ENCODE measurements at places on chromosomes 4 and X.
A peak's percentile ranks its signal among the peaks of the same experiment; 100 is the strongest.

DNA sequence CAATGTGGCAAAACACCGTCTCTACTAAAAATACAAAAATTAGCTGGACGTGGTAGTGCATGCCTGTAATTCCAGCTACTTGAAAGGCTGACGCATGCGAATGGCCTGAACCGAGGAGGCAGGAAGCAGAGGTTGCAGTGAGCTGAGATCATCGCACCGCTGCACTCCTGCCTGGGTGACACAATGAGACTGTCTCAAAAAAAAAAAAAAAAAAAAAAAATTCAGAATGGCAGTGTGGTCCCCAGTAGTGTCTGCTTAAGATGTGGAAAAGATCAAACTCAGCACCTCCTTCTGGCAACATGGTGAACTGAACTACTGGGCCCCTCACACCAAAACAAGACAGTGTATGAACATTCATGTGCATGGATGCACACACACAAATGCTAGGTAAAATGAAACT, 32.2 kb downstream of the SMS start:
- no peak for DNase-seq

DNA sequence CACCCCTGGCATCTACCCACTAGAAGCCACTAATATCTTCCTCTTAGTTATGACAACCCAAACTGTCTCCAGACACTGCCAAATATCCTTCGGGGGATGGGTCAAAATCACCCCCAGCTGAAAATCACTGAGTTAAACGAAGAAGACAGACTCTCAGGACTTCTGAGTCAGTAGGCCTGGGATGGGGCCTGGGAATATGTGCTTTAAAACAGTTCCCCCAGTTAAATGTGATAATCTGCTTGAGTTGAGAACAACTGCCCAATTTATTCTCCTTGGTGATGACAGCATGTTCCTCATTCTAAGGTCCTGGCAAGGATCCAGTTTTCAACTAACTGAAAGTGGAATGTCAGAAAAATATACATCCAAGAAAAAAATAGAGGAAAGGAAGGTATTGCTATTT, 52.4 kb downstream of the CBLL2 start:
- no peak for DNase-seq

GRCh38 chrX:103276581-103277002, at the start of gene TCEAL5:
Gene TCEAL5, minus strand, starts transcription at chrX:103276750. Its CDS starts 2,187 bp downstream, at chrX:103274563.
- no peak for DNase-seq

GRCh38 chr4:41660352-41660751, 88.2 kb downstream of the PHOX2B start:
- no peak for DNase-seq

DNA sequence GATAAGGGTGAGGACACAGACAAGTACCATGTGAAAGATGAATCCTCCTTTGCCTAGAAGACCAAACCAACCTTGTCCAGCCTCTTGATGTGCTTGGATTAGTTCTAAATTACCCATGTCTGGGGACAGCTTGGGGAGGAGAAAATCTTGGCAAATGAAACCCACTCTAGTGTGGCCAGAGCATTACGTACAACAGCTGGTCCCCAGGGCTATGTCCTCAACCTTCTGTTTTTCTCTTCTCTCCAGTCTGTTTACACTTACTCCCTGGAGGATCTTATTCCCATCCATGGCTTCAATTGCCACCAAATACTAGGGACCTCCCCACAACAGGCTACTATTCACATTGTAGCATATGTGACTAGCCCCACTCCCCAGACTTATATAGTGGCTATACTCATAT, 384.5 kb downstream of the OPHN1 start:
- DNase-seq: no peak

DNA sequence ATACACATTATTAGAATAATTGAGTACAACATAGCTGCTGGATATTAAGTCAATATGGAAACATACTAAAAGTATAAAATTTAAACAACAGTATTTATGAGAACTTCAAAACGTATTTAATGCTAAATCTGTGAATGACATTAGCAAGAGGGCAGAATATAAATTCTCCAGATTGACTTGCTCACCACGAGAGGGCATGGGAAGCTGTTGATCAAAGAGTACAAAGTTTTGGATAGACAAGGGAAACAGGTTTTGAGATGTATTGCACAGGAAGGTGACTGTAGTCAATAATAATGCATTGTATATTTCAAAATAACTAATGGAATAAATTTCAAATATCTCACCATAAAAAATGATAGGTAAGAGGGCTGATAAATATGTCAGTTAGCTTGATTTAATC, 768.2 kb downstream of the CENPC start:
- DNase-seq: no peak

DNA sequence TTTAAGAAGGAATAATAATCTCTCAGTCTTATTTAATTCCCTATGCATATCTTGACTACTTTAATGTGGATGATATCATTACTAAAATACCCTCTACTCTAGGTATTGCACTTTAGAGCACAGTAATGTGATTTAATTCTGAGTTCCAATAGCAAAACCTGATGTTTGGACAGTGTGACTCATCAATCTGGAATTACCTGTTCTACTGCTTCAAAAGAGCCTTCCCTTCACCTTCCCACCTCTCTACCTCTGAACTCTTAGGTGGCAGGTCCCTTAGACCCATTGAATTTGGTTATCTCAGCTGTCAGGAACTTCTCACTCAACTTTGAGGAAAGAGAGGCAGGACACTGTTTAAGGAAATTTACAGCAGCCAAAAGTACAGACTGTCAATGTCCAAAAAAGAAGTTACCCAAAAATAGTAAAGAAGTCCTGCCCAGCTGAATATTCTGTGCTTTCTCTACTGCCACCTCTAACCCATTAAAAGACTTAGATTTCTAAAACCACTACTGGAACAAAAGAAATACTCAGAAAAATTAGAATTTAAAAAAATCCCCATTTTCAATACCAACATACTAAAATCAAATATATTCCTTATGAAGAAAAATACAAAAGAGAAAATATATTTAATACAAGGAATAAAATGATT, 123.1 kb upstream of the GPM6A start:
- DNase-seq: peak; percentile 64

- DNase-seq: no peak
These were observed at the start of gene MMRN1 for GRCh38 chr4:89894649-89895550. Gene MMRN1, plus strand, starts transcription at chr4:89894854. Its CDS starts 118 bp downstream, at chr4:89894972.

DNA sequence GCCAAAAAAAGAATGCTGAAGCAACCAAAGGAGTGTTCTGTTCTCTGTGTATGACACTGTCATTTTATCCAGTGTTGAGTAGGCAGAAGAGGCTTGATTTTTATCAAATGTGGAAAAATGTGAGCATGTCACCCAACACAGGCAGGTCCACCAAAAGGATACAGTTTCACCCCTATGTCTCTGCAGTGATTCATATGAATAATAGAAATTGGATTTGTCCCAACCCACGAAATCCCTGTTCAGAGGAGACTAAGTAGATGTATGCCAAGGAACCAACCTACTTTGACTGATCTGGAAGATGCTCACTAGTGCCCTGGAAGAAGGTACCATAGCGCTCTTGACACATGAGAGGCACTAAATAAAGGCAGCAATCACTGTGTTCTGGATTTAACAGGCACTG, 72.5 kb downstream of the FGF13 start:
- no peak for DNase-seq

DNA sequence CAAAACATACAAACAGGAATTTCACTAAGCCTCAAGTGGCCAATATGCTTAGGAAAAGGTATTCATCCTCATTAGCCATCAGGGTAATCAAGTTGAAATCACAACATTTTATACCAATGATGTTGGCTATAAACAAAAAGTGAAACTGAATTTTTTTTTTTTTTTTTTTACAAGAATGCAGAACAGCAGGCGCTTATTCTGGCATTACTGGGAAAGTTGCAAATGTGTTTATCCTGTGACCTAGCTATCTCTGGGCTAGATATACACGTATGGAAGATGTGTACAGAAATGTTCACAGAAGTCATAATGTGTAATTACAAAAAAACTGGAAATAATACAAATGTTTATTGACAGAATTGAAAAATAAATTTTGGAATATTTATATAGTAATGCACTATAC, 1430.4 kb upstream of the TENM3 start:
- DNase-seq: no peak

- DNase-seq: no peak
These were observed 53.0 kb upstream of the PROM1 start for GRCh38 chr4:16136827-16137226.

GRCh38 chrX:22366166-22366702, 93.5 kb downstream of the CBLL2 start:
- DNase-seq: no peak

DNA sequence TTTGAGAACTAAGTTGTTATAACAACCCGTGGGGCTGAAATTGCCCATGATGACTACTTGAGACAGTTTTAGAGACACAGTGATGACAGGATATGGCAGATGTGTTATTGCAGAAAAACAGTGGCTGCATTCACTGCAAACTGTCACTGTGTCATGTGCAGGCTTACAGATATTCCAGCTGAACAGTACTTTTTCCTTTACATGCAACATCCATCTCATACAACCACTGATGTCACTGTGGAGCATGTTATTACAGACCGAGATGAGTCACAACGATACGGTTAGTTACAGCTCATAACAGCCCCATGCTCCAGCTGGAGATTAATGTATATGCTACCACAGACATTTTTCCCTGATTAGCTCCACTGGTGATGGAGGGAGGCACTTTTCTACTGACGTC, 207.4 kb downstream of the TMA16 start:
- peak; percentile 3 for DNase-seq

GRCh38 chr4:76800902-76801301, 97.0 kb downstream of the SOWAHB start:
- DNase-seq: no peak

- no peak for DNase-seq
These were observed 63.4 kb upstream of the TBC1D9 start for GRCh38 chr4:140819610-140820009.

GRCh38 chr4:159541143-159541542, 438.3 kb downstream of the RAPGEF2 start:
- DNase-seq: no peak

DNA sequence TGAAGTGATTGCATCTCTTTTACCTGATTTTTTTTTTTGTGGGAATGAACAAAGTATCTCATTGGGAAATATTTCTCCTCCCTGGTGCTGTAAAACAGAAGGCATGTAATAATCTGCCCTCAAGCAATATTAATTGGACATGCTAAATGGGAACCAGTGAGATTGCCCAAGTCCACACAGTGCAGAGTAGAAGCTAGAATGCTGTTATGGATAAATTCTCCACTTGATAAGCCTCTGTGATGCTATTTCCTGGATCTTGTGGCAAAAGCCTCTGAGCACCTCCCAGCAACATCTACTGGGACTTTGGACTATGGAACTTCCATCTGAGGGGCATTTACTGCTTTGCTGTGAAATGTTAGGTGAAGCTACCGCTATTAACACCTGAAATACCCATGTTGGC, 46.9 kb upstream of the YTHDC1 start:
- DNase-seq: no peak

GRCh38 chrX:68570598-68570997, 71.7 kb downstream of the YIPF6 start:
- no peak for DNase-seq

DNA sequence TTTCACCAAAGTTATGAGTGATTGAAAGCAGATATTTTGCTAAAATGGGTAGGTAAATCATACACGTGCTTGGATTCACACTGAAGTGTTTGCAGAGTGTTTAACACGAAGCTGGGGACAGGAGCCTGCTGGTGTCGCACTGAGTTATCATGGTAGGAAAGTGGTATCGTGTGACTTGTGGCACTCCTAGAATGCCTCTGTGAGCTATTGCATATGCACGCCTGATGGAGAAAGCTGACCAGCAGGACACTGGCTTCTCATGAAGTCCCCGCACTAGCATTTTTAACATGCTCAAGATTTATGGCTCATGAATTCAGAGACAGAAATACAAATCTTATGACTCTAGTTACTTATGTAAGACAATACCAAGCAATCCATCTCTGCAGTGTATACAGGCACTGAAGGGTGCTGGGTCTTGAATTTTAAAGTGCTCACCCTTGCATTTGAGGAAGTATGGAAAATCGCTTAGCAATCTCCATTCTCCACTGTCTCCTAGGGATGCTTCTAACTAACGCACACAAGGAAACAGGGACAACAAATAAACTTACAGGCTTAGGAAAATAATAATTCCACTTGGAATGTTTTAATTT, 19.8 kb downstream of the VCX3B start:
- peak; percentile 40 for DNase-seq

DNA sequence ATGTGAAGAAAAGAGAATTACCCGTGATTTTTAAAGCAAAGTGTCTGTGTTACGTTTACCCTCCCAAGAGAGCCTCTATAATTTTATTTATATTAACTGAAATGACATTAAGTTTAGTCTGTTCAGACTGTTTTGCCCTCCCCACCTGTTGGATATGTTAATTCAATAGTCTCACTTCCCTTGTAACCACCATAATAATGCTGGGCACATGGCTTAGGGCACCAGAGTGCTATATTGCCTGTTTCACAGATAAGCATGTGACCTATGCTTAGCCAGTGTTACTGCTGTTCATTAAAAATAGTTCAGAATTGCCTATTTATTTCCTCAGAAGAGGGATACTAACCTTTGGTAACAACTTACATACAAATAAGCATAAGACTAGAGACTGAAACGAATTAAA, 446.2 kb downstream of the FAT4 start:
- no peak for DNase-seq

- DNase-seq: no peak
These were observed 34.0 kb downstream of the EMCN start for GRCh38 chr4:100483796-100484195.

- no peak for DNase-seq
These were observed 52.1 kb upstream of the TEX13D start for GRCh38 chrX:124280294-124280902.

GRCh38 chrX:30280428-30280827, 28.8 kb downstream of the NR0B1 start:
- DNase-seq: no peak

- no peak for DNase-seq
These were observed 2.9 kb downstream of the RPL36A start for GRCh38 chrX:101393530-101394305.

DNA sequence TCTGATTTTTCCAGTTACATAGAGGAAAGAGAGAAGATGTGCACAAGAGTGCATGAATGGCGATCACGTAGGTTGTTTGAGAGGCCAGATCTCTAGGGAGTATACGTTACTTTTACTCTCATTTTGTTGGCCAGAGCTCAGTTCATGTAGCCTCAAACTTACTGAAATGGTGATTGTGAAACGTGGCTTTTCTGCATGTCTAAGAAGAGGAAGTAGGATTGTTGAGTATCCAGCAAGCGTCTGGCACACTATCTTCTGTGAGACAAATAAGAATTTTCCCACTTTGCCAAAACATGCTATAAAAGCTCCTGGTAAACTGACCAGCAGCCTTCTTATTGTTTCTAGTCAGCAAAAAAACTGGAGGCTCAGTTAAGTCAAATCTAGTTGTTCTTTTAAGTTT, 264.5 kb upstream of the EMCN start:
- DNase-seq: no peak
